Cerebellum (tissue), 4 donors: ENCODE measurements at places on chromosomes 2 and 18.
A peak's percentile ranks its signal among the peaks of the same experiment; 100 is the strongest.

GRCh38 chr2:40273734-40274182, 178.1 kb downstream of the SLC8A1 start:
- DNase-seq = no peak

DNA sequence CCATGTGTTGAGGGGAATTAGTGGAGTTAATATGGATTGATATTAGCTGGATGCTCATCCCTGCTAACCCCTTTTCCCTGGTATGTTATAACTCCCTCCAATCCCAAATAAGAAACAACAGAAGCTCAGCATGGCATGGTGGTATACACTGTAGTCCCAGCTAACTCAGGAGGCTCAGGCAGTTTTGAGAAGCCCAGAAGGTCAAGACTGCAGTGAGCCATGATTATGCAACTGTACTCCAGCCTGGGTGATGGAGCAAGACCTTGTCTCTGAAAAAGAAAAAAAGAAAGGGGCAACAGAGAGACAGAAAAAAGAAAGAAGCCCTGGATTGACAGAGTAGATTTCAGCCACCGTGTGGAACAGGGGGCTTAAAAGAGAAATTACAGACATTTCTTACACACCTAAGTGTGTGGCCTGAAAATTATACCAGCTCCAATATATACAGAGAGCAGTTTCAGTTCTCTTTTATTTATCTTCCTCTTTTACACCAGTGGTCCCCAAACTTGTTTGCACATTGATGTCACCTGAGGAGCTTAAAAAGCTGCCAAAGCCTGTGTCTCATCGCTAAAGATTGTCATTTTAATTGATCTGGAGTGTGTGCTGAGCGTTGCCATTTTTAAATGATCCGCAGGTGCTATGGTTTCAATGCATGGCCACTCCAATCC, 203.6 kb downstream of the UBE2E3 start:
- DNase-seq = no peak

GRCh38 chr2:26847655-26848335, at the start of gene DPYSL5:
Gene DPYSL5, plus strand, starts transcription at chr2:26848132. Its CDS starts 50,368 bp downstream, at chr2:26898500.
- peak; percentile 98 for DNase-seq

DNA sequence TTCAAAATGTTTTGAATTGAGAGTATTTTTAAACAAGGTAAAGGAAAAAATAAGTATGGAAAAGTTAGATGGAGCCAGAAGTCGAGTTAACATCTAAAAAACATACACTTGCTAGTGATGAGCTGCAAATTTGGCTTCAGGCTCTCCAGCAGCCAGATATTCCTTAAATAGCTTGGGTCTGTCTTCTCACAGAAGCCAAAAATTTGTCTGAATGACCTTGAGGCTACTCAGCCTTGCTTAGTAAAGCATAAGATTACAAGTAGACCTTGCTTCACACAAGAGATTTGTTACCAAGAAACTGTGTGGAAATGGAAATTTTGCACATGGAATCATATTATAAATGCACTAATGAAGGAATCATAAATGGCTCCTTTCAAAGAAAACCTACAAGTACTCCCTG, 40.8 kb upstream of the GRB14 start:
- no peak for DNase-seq

DNA sequence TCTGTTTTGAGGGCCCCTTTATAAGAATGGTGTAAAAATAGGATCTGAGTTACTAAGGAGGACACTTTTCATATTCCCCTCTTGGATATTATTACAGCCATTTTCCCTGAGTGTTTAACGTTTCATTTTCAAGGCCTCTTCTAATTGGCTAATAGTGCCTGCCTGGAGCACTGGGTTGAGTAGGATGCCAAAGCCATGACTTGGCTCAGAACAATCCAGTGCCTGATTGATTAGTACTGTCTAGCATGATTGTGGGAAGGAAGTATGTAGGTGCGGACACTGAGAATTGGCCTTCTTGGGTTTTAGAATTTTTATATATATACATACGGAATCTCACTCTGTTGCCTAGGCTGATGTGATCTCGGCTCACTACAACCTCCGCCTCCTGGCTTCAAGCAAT, 66.1 kb downstream of the NAB1 start:
- DNase-seq = no peak

- DNase-seq = peak; percentile 76
These were observed 200.0 kb upstream of the NCKAP5 start for GRCh38 chr2:133768256-133768655.

GRCh38 chr18:50788284-50788683, 31.5 kb downstream of the MRO start:
- no peak for DNase-seq

DNA sequence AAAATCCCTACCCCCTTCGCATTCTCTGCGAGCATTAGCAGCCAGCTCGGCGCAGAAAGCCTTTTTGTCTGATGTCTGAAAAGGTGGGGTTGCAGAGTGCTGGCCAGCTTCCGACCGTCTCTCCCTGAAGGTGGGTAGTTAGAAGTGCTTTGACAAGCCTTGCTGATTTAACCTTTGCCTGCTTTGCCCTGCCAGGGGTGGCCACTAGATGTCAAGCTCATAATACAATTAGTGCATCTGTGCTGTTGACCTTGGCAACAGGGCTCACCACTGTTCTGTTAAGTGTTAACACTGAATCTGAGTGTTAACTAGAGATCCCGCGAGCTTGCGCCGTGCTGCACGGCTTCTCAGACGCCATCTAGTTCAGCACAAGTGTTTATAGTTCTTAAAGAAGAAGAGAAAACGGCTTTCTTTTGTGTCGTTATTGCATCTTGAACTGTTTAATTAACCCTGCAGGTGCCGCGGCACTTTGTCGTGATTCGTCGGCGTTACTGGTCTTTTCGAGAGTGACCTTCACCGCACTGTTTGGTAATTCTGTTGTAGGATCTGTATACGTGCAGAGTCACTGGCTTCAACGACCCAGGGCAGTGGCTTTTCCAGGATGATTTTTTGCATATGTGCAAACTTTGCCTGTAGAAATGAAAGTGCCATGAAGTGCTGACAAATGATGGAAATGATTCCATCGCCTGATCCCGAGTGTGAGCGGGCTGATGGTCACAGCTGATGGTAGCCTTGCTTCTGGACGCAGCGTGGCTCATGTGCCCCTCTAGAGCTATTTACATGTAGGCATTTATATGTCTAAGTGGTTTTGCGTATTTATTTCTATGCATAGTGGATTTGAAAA, 5.5 kb downstream of the SALL3 start:
- no peak for DNase-seq

DNA sequence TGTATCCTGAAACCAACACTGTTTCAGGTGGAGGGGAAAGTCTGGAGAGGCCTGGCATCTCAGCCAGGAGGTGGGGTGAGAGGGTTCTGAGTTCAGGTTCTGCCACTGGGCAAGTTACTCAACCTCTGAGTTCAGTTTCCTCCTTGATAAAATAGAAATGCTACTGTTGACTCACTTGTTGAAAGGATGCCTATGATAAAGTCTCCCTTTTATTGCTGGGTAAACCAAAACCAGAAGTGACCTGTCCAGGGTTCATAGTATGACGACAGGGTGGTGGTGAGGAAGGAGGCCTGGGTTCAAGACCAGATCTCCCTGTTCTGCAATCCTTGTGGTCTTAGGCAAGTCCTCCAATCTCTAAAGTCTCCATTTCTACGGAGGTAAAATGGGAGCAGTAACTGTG, 232.7 kb downstream of the PRKCE start:
- no peak for DNase-seq

GRCh38 chr18:77209587-77209986, 40.1 kb upstream of the GALR1 start:
- no peak for DNase-seq

DNA sequence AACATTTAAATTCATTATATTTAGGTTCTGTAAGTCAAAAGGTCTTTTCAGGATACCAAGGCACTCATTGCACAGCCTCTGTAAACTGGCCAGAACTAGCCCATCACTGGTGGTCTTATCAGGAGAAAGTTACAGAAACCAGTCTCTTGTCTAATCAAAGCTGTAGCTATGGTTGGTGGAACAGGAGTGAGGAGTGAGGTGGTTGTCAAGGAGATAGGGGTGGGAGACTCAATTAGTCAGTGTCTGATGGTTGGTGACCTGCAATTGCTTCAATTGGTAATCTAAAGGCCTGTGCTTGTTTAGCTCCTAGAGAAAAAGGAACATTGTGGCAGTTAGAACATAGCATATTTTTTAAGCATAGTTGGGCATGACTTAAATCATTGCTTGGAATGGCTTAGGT, 458.6 kb upstream of the CDH2 start:
- DNase-seq = no peak

- no peak for DNase-seq
These were observed 28.1 kb downstream of the SLC1A4 start for GRCh38 chr2:65017335-65017734.

- no peak for DNase-seq
These were observed 55.3 kb upstream of the ALPP start for GRCh38 chr2:232323328-232323650.

DNA sequence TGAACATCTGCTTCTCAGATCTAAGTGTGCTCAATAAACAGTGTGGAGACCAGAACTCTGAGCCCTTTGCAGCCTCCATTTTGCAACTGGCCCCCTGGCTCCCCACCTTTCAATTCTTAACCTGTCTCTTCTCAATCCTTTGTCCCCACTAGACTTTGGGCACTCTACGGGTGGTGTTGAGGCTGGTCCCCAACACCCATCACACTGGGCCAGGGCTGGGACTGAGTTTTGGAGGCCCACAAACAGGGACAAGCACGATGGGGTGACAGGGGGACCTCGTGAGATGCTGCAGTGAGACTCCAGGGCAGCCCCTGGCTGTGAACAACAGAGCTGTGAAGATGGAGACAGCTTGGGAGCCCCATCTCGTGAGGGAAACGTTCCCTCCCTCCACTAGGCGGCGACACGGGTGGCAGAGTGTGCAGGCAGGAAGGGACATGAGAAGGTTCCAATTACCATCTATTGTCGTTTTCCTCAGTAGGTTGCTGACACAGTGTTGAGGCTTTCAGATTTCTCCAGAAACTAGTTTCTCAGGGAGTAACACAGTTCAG, 1.2 kb downstream of the ANKMY1 start:
- DNase-seq = no peak

DNA sequence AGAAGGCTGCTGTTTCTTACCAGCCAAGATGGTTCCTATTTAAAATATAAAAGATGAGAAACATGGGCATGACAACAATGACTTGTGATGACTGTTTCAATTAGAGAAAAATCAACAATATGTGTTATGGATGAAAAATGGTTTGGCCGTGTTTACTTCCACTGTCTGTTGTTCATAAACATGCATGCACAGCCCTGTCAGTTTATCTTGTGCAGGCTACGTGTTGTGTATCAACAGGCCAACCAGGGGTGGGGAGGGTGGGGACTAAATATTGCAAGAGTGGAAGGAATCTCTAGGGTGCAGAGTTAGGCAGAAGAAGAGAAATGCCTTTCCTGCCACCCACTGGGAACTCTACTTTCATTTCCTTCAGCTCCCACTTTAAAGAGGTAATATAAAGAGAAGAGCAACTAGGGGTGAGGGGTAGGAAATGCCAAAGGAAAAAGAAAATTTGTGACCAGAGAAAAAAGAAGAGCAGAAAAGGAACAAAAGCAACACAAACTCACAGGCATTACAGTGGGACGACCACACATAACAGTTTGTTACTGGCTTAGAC, 116.8 kb upstream of the MEIS1 start:
- no peak for DNase-seq

- DNase-seq = no peak
These were observed 43.3 kb downstream of the WDFY1 start for GRCh38 chr2:223901854-223902253.

- peak; percentile 88 for DNase-seq
These were observed 515.5 kb upstream of the MYT1L start for GRCh38 chr2:2846332-2847208.

- no peak for DNase-seq
These were observed 13.0 kb downstream of the ATIC start for GRCh38 chr2:215324811-215325210.

DNA sequence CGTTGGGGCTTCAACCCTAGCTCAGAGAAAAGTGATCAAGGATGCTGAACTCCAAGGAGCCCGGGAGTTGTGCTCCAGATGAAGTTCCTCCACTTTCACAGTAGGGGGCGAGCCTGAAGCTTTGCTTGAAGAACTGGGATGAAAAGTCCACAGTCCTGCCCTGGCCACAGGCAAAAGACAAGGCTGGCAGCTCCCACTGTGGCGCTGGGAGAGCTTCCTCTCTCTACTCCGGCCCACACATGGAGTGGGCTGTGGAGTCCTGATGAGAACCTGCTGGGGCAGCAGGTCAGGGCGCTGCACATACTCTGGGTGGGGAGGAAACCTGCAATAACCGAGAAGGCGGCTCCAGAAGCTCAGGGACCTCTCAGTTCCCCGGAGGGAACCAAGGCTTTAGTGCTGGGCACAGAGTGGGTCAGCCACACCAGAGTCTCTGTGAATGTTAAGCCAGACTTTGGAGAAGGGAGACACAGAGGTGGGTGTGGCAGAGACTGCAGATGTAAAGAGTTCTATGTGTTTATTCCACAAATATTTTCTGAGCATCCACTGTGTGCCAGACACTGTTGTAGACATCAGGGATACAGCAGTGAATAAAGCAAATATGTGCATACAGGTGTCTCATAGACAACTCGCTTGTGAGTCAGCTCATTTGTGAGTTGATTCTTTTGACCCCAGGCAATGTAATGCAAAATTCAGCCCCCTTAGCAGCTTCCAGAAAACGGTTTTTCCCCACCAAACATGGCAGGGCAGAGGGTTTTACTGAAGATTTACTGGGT, 48.0 kb upstream of the MRPL33 start:
- DNase-seq = peak; percentile 49

DNA sequence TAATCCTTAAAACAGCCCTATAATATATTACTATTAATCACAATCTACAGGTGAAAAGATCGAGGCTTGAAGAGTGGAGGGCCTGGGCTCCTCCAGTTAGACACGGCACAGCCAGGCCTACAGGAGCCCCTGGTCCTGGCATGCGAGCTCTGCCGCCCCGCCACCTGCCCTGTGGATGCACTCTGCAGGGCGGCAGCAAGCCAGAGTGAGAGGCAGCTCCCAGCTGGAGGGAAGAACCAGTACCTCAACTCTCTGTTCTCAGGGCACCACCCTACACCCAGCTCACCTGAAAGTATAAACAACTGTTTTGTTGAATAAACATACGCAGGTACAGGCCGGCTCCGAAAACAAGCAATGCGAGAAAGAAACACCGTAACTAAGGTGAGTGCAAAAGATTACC, 34.6 kb downstream of the EIPR1 start:
- no peak for DNase-seq

GRCh38 chr2:30584116-30584515, 137.1 kb downstream of the LCLAT1 start:
- DNase-seq = no peak

- no peak for DNase-seq
These were observed 261.7 kb upstream of the HDAC4 start for GRCh38 chr2:239662413-239663120.

DNA sequence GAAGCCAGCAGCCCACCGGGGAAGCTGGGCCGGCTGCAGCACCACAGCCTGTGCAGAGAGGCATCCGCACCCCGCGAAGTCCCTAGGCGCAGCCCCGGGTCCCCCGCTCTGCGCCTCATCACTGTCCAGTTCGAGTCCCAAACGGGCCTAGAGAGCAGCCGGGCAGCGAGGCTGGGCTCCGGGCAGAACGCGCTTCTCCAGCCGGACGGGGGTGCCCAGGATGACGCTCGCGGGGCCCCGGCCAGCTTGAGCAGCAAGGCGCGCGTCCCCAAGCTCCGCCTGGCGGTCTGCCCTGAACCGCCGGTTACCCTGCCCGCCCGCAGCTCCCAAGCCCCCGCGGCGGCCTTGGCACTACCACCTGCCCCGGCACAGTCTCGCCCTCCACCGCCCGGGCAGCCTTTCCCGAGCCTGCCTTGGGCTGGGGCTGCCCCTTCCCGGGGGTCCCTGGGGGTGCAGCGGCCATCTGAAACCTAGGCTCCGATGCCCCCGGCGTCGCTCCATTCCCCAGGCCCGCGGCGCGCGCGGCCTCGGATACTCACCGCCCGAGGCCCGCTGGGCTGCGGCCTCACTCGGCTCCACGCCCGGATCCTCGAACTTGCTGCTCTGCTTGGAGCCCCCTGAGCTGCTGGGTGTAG, 591 bp downstream of the SLC16A14 start:
- peak; percentile 47 for DNase-seq
